ENCODE measurements at places on chromosomes 1 and 21.

DNA sequence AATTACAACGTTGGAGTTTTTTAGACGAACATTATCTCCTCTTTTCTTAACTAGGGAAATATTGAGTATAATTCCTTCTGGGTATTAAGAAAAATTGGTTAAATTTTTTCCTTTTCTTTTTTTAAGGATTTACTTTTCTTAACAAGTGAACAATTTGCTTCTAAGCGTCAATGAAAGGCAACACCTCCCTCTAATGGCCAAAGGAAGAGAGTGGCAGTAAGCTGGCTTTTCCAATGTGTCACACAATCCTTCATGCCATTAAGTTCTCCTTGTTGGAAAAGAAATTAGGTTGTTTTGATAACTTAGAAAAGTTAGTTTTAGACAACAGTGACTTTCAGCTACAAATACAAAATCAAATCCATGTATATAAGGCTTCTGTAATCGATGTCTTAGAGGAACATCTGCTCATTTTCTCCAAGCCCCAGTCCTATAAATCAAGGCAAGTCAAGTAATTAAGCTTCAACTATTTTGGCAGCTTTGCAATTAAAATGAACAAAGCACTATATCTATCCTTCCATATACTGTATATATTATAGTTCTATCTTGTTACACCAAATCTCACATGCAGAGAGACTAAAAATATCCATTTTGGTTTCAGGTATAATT is 62.8 kb downstream of the EDEM3 start:
- peak; percentile 28 for DNase-seq

DNA sequence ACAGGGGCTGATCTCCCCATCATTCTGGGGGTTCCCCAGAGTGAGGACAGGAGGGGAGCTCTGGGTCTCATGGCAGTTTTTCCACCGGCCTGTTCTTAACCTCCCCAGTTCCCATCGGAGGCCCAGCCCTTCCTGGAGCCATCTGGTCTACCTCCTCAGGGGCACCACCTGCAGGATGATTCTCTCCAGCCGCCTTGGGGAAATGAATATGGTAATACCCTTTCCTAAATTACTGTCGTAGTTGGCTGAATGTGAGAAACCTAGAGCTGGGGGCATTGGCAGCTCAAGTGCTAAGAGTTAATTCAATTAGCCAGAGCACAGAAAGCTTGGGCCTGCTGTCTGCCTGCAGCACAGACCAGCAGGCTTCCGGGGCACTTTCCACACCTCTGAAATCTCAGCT is 64.9 kb downstream of the TAS1R2 start:
- peak; percentile 4 for DNase-seq

DNA sequence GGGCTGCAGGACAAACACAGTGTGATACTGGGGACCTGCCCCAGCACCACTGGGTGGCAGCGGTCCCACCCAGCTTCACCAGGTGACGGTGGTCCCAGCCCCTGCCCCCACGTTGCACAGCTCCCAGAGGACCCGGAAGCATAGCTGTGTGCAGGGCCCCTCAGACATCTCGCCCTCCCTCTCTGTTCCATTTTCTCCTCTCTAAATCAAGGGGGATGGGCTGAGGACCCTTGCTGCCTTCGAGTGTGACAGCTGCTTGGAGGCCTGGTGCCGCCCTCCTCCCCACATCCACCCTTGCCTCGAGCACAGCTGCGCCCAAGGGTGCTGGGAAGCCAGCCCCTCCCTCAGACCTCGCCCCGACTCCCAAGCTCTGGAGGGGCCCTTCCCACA is 16.1 kb upstream of the LRRC3 start:
- no peak for DNase-seq

GRCh38 chr1:210332719-210333398 is 4.2 kb downstream of the HHAT start:
- DNase-seq = no peak

DNA sequence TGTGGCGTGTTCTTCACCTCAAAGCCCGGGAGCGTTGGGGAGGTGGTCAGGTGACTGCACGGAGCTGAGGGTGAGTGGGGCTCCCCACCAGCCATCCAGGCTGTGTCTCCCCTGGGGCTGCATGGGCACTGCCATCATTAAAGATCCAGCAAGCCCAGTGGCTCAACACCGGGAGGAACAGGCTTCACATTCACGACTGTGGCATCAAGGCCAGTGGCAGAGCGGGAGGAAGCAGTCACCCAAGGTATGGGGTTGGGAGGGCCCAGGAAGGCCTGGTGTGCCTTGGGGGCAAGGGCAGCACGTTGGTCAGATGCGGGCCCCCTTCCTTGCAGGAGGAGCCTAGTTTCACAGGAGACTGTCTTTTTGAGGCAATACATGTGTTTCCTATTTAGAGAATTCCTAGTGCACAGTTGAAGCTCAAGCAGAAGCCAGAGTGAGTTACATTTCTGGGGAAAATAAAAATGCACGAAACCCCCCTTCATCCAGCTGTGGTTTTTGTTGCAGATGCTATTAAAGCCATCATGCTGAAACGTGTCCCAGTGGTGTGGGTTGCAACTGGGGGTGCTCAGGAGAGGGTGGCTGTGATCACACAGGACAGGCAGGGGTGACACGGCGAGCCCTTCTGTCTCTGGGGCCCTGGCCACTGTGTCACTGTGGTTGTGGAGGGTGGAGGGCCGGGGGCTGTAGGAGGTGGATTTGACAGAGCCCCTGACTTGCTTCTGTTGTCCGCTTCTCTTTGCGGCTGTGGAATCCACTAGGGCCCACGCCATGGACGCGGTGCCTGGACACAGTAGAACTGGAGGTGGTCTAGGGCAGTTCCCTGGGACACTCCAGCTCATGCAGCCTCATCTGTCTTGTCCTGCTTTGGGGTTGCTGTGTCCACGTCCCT is 34.1 kb downstream of the SNAP47 start:
- no peak for DNase-seq

GRCh38 chr1:25342846-25343245 is 4.7 kb downstream of the TMEM50A start:
- no peak for DNase-seq

DNA sequence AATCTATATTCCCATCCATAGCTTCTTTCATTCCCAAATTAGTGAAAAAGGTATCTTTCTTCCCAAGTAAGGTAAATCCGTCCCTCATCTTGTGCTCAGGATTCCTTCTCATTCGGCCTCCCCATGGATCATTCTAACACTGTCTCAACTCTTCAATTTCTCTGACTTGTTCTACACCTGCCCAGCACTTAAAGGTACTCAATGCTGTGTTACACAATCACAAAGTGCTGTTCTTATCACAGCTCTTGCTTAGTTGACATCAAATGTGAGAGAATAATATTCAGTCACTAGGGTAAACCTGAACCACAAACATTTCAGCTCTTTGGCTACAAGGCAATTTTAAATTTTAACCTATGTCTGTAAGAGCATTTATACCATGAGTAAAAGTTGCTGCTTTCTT is 94.8 kb downstream of the DIRAS3 start:
- no peak for DNase-seq

DNA sequence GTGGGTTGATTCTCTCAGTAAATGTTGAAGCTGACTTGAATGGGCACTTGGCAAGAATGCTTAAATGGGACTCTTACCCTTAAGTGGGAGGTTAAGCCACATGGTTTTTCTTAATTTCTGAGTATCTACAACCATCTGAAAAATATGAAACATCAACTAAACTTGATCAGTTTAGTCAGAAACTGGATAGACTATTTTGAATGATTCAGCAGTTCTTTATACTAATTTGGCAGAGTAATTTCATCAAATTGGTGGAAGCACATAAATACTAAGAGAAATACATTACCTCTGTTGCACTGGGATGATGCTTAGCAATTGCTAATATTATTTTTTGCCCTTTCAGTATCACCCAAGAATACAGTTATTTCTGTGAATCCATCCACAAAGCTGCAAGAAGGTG is 4.7 kb downstream of the VCAM1 start:
- DNase-seq = no peak

- DNase-seq = no peak
These were observed 1.5 kb downstream of the MLLT11 start for GRCh38 chr1:151061704-151062103.

GRCh38 chr1:22673486-22674409 is 20.7 kb downstream of the C1QB start:
- DNase-seq = peak; percentile 58

DNA sequence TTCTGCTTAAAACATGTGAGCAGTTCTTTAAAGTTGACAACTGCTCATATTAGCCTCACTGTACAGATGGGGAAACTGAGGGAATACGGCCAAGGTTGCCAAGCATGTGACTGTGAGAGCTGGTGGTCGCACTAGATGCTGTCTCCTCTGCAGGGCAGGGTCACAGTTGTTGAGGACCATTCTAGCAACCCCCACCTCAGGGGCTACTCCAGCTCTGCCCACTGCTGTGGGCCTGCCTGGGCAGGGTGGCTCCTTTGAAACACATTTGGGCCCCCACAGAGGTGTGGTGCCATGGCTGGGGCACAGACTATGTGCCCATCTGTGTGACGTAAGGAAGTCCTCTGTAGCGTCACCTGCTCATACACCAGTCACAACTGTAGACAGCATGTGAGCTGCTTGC is 779 bp downstream of the THEM5 start:
- no peak for DNase-seq

GRCh38 chr1:60111716-60112115 is 38.1 kb upstream of the C1orf87 start:
- DNase-seq = no peak

GRCh38 chr1:3578433-3578805 is 32.9 kb downstream of the MEGF6 start:
- DNase-seq = no peak

DNA sequence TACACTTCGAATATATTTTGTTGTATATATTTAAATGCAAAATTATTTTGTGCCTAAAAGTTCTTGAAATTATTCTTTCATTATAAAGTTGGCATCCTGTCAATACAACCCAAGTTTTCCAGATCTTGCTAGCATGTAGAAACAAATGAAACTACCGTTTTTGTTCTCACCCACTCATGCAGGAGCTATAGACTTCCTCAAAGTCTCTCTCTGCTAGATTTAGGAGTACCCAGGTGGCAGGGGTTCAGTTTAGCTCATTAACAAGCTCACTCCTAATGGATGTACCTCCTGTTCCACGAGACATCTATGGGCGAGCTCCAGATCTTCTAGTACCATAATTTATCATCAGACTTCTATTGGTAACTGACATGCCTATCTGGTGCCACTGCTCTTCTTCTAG is 390.2 kb upstream of the POU3F1 start:
- no peak for DNase-seq

DNA sequence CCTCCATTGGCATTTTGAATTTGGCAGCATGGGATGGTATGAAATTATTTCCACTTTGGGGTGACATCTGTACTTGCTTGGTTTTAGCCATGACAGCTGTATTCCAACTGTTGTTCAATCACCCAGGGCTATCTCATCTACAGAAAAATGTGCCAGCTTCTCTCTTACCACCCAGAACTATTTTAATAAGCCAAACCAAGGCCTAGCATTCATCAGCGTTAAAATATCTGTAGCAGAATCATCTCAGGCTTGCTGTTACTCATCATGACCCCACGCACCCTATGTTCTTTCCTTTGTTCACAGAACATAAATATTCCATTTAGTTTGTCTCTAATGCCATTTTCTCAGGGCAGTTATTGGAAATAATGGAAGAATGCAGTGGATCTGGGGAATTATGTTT is 49.8 kb downstream of the GIPC2 start:
- DNase-seq = no peak

- no peak for DNase-seq
These were observed 578.6 kb upstream of the PBX1 start for GRCh38 chr1:163980394-163980793.

GRCh38 chr1:83029916-83030315 is 969.0 kb downstream of the TTLL7 start:
- no peak for DNase-seq

GRCh38 chr1:207861442-207862177 is 49.3 kb downstream of the CD34 start:
- no peak for DNase-seq

GRCh38 chr1:170618421-170618820 is 45.5 kb upstream of the PRRX1 start:
- no peak for DNase-seq

DNA sequence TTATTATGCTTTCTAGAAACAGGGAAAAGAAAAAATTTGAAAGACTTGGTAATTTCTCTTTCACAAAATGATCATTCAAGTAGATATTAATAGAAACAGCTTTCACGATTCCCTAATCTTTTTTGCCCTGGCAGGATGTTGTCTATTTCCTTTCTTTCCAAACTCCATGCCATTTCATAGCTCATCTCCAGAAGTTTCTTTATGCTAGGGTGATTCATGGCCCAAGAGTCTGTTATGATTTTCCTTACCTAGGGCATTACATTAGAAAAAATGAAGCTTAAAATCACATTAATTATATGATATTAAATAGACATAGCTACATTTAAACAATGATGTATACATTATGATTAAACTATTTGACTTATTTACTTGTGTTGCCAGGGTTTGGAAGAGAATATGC is 762.1 kb downstream of the LTN1 start:
- DNase-seq = no peak

GRCh38 chr1:2801535-2802291 is at the start of gene TTC34:
Gene TTC34 (minus strand): TSS chr1:2801693. CDS start chr1:2800827, 866 bp downstream.
- DNase-seq = peak; percentile 59

DNA sequence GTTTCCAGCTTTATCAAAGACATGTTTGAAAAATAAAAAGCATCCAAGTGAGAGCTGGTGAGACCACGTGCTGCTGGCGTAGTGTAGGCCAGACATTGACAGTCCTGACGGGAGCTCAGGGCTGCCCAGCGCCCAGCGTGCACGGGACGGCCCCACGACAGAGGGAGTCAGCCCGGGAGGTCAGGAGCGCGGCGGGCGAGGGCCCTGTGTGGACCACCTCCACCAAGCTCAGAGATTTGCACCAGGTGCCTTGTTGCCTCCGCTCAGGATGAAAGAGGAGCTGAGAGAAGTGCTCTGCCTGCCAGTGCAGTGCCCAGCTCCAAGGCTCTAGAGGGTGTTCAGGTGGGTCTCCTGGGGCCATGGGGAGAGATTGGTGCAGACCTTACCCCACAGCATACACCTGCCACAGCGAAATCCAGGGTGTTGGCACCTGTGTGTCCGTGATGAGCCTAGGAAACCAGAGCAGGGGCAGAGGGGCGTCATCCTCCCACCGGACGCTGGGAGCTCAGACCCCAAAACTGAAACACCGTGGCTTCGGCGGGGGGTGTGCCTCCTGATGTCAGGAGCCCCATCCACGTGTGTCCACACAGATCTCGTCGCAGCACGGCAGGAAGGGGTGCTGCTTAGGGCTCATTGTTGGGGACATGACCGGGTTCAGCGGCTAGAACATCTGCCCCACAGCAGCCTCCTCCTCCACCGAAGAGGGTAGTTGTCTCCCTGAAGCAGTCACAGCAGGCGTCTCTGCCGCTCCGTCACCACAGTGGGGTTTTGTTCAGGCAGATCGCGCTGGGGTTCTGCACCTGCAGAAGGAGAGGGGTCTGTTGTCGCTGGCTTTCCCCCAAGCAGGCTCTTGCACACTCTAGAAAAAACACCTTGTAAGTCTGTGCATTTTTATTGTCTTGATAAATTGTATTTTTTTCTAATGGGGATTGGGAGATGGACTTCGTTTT is 64.2 kb downstream of the POFUT2 start:
- no peak for DNase-seq

Measured in Calu3 (cell line).